Endodermal cell (in vitro differentiated cells): ENCODE measurements at places on chromosomes 11 and 22.
A peak's percentile ranks its signal among the peaks of the same experiment; 100 is the strongest.

DNA sequence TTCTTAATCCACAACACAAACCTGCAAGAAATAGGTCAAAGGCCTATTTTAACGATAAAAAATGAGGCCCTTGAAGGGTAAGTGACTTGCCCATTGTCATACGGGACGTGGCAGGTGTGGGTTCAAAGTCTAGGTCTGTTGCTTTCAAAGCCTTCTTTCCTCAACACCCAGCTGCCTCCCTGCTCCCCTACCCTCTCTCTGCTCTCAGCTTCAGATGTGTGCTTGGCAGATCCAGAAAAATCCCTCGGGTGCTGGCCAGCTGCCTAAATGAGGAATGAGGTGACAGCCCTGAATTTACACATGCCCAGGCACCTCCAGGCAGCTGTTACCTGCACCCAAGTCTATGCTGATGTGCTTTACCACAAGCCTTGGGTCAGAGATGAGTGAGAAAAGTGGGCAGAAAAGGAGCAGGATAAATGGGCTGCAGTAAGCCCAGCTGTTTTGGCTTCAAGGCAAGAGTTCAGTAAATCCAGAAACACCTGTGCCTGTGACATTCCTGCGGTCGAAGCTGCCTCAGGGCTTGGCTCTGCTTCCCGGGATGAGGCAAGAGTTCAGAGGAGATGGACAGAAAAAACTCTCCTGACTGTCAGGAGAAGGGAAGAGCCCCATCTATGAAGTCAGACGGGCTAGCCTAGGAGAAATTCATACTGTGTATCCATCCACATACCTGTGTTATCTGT lies 49.9 kb upstream of the LDLRAD3 start:
- no peak for DNase-seq

GRCh38 chr22:30821863-30822215 lies 127.2 kb downstream of the OSBP2 start:
- DNase-seq: no peak

GRCh38 chr11:30342736-30343166 lies 19.8 kb downstream of the ARL14EP start:
- no peak for DNase-seq

DNA sequence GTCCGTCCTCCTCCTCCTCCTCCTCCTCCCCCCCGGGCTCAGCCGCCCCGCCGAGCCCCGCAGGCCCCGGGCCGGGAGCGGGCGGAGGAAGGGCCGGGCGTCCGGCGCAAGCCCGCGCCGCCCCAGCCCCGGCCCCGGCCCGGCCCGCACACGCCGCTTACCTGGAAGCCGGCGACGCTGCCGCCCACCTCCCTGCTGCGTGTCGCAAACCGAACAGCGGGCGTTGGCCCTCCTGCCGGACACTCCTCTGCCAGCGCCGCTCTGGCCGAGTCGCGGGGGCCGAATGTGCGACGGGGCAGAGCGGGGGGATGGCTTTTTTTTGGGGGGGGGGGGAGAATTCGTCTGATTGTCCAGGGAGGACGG lies 1.1 kb downstream of the IGF2 start:
- peak; percentile 76 for DNase-seq

DNA sequence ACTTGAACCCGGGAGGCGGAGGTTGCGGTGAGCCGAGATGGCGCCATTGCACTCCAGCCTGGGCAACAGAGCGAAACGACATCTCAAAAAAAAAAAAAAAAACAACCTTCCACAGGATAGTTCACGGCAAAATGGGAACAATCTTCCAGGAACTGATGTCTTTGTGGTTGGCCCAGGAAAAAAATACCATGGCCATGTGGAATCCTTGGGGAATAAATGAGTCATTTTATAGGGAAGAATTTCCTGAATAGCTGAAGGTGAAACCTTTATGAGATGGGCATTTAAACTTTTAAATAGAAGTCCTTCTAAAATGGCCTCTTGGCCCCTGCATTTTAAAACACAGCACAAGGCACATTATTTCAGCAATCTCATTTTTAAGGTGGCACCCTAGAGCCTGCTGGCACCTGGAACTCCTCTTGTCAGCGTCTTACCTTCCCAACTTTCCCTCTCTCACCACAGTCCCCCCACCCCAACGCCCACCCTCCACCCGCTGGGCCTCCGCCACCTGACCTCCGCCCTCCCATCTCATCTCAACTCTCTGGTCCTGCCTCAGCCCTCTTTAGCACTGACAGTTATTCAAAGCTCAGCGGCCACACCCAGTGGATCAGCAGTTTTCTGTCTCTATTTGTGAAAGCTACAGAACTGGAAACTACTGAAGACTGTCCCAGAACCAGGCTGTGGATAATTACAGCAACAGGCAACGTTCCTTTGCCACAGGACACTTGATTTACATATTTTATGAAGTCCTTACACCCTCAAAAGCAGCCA lies 43.1 kb downstream of the SCGB1A1 start:
- no peak for DNase-seq

DNA sequence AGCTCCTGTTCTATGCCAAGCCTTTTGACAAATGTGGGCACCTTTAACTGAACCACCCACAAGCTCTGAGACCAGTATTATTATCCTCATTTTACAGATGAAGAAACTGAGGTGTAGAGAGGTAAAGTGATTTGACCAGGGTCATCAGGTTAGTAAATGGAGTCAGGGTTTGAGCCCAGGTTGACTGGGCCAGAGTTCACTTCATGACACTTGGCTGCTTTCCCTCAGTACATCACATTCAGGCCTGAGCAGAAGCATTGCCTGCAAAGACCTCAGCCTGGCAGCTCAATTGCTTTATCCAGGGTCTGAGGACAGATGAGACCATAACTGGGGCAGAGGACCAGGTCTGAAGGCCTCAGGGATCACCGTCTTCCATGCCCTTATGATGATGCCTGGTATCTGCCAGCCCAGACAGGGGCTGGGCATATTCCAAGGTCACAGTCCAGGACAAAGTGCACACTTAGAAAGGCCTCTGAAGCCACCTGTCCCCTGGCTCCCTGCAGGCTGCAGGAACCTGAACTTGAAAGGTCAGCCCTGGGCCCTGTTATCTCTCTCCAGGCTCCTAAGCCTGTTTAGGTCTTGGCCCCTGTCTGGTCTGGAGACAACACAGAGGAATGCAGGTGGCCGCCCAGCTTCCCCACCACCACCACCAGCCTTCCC lies 32.0 kb downstream of the POU2AF3 start:
- DNase-seq: no peak

DNA sequence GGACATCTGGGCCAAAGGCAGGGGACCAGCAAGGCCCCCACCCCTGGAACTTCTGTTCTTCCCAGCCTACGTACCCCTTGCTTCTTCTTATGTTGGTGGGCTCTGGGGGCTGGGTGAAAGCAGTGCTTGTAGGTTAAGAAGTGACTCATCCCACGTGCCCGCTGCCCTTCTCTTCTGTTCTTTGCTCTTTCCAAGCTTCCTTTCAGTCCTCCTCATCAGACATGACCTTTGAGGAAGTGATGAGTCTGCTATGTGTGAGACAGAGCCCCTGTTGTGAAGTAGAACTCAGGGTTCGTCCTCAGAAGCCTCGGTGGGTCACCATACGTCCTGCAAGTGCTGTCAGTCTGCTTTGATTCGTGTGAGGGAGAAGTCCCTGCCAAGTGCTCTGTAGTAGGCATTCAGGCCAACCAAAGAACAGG lies 12.7 kb downstream of the MED15 start:
- DNase-seq: no peak

DNA sequence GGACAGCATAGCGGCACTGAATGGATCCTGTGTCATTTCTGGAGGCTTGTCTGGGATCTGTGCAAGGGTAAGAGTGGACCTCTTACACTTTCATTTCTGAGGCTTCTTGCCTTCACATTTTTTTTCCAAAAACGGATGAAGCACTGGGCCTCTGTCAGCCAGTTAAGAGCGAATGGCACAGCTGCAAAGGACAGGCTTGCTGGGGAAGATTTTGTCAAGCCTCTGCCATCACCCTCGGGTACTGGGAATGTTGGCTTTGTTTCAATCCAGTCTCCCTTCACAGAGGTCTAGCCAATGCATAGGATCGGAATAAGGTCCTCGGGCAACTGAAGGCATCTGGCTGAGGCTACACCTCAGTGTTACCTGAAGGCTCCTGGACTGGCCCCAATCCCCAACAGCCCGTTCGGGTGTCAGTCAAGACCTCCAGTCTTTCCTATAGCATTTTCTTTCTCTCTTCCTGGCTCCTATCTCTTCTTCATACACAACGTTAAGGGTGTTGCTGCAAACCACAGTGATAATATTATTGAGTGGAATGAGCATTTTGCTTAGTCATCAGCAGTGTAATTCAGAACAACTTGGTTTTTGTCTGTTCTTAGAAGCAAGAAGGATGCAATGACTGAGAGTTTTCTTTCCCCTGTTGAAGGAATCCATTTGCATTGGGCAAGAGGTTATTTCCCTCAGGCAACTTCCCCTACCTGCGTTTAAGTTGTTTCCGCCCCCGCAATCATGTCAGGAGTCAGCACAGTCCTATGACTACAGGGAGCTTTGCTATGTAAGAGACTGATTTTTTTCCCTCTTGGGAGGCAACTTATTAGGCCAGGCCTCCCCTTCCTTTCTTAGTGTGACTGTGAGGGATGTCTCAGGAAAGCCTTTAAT lies 22.8 kb downstream of the NPAT start:
- no peak for DNase-seq

DNA sequence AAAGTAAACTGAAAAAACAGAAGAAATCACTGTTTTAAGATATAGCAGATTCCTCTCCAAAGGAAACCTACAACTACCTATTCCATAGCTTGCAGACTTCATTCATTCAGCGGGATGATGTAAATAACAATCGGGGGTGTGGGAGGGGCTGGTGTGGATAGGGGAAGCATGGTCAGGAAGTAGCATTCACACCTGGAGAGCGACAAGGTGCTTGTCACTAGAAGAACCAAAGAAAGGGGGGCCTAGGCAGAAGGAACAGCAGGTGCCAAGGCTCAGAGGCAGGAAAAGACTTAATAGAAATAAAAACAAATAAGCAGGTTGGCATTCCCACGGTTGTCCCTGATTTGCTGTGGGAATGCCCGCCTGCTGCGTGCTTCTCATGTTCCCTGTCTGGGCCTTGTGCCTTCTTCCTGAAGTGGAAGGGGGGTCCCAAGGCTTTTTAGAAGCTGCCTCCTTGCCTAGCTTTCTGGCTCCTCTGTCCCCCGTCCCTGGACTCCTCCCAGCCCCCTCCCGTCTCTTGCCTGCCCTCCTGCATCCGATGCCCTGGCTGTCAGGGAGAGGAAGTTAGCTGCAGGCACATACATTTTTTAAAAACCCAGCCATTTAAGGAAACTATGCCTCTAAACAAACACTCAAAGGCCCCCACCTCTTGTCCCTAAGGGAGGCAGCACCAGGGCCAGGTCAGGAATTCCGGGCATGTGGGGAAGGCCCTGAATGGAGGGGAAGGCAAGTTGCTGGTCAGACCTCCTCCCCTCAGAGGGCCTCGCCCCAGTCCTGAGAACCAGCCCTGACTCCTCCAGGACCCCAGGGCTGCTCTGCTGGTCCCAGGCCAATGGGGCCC lies 54.7 kb upstream of the PRDM11 start:
- peak; percentile 90 for DNase-seq

DNA sequence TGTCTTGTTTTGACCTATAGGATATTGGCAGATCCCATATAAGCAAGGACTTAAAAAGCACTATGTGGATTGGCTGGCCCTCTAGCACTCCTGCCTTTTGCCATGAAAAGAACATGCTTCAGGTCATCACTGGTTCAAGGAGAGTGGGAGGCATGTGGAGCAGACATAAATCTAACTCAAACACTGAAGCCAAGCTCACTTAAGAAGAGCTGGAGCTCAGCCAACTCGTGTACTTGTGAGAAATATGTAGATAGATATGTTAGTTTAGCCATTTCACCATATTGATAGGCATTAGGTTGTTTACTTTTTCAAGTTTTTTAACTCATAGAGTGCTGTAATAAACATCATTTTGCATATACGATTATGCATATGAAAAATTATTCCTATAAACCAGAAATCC lies 19.9 kb upstream of the BBOX1 start:
- DNase-seq: no peak

GRCh38 chr11:12785901-12786300 lies 111.7 kb downstream of the TEAD1 start:
- no peak for DNase-seq

DNA sequence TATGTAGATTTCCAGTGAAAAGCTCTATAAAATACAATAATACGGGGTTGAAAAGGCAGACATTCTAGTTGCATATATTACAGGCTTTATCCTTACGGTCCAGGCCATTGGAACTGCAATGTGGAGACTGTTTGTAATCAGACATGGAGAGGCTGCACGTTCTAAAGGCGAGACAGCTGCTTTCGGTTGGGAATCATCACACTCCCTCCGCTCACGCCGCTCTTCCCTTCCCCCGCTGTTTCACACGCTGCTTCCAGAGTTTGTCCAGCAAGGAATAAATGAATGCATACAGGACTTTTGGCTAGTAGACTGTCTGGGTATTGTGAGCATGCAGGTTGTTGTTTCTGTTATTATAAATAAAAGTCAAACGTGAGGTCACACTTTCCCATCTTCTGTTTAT lies 13.5 kb upstream of the EFCAB6 start:
- no peak for DNase-seq

DNA sequence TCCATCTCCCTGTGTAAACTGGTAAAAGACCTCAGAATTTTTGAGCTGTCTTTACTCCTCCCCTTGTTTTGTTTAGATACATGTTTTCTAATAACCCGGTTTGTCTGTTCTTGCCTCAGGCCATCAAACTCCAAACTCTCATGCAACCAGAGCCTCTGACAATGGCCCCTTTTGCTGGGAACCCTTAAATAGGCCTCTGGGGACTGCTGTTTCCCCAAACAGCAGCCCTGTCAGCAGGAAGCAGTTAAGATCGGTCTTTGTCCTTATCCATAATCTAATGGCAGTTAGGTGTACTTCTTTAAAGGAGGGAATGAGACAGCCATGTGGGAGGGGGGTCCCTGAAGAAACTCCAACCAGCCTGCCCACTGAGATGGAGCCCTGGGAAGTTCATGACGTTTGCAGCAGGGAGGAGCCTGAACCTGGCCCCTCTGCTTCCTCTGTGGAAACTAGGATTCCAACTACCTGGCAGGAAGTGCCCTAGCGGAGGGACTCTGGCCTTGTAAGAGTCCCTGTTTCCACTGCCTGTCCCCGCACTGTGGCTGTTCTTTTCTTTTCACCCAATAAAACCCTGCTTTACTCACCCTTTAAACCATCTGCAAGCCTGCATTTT lies 1354.4 kb downstream of the LRRC4C start:
- peak; percentile 54 for DNase-seq

DNA sequence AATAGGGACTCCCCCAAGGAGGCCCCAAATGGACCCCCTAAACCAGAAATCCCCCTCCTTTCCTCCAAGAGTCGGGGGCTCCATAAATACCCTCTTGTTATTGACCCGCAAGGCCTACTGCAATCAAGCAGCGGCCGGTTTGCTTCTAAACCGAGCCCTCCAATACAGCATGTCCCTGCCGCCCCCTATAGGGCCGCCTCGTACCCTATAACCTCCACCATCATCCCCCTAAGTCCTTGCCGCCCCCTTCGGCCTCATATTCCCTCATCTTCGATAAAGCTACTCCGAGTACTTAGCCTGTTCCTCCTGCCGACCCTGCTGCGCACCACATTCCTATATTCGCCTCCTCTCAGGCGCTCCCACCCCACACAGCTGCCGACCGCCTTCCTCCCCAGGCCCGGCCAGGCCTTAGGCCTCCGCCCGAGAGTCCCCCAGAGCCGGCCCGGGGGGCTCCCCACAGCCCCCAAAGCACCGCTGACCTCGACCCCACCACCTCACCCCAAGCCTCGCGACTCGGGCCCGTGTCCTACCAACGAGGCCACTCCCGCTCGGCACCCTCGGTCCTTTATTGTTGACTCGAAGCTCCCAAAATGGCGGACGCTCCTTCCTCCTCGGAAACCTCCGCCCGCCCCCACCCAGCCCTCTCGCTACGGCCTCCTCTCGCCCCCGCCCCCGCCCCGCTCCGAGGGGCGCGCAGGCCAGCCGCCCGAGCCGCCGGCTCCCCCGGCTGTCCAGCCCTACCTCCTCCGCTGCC lies 430 bp downstream of the DDX6 start:
- DNase-seq: peak; percentile 83

- DNase-seq: no peak
Measured at GRCh38 chr22:48359613-48359965, 1468.1 kb downstream of the BRD1 start.
